ENCODE measurements at places on chromosomes 12 and 14.
A peak's percentile ranks its signal among the peaks of the same experiment; 100 is the strongest.

- no peak for DNase-seq
These were observed 125.9 kb downstream of the CALM1 start for GRCh38 chr14:90522571-90523191.

GRCh38 chr12:17503742-17504141, 586.3 kb downstream of the RERGL start:
- DNase-seq = no peak

DNA sequence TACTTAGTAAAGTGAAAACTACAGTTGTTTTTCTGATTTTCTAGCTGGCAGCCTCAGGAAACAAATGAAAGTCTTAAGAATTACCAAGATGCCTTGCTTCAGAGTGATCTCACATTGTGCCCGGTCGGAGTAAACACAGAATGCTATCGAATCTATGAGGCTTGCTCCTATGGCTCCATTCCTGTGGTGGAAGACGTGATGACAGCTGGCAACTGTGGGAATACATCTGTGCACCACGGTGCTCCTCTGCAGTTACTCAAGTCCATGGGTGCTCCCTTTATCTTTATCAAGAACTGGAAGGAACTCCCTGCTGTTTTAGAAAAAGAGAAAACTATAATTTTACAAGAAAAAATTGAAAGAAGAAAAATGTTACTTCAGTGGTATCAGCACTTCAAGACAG, 28.9 kb downstream of the RXYLT1 start:
- DNase-seq = no peak

- DNase-seq = no peak
These were observed 124.6 kb upstream of the FRMD6 start for GRCh38 chr14:51527073-51527472.

- DNase-seq = no peak
These were observed 57.8 kb upstream of the FUT8 start for GRCh38 chr14:65354715-65355114.

- DNase-seq = peak; percentile 25
These were observed 95.0 kb downstream of the CRADD start for GRCh38 chr12:93772003-93772700.

GRCh38 chr12:58916921-58917511, 3.3 kb downstream of the LRIG3 start:
- no peak for DNase-seq

DNA sequence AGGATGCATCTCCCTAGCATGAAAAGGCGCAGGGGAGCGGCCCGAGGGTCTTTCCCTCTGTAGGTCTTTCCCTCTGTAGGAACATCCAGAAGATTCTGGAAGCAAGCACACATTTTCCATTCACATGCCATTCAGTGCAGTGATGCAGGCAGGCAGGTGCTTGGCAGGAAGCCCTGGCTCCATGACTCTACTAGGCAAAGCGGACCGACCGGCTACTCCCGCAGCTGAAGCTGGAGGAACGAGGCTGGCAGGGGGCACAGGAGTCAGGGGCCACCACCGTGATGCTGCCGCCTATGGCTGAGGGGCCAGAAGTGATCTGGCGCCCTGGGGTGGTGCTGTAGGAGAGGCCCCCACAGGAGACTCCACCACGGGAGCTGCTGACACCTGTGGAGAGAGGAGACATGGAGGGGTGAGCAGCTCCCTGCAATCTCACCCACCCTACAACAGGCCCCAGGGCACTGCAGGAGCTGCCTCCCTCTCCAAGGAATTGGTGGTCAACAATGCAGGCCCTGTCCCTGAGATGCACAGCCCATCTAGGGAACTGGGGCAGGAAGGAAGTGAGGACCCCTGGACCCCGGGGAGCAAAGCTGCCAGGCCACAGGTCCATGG, 6.5 kb downstream of the KRT85 start:
- DNase-seq = no peak

- no peak for DNase-seq
These were observed 15.0 kb downstream of the TMBIM4 start for GRCh38 chr12:66154776-66155175.

DNA sequence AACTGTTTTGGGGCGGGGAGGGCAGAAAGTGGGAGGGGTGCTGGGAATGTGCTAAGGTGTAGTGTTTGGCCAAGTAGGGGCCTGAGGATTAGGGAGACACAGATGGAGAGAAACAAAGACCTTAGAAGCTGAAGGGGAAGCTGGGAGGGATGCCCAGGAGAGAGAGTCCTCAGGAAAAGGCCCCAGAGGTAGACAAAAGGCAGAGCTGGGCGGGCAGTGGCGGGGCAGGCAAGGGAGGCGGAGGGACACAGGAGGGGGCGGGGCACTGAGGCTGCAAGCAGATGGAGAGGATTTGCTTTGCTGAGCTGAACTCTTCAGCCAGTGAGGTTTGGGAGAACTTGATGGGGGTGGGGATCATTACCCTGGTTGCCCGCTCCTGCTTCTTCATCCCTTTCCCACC, 2.8 kb downstream of the PTMS start:
- no peak for DNase-seq

GRCh38 chr12:48789858-48790326, 1.0 kb upstream of the ADCY6 start:
- no peak for DNase-seq

- DNase-seq = no peak
These were observed 14.9 kb upstream of the TTC7B start for GRCh38 chr14:90830931-90831701.

- DNase-seq = peak; percentile 64
These were observed 105.0 kb upstream of the PRB2 start for GRCh38 chr12:11500188-11500860.

DNA sequence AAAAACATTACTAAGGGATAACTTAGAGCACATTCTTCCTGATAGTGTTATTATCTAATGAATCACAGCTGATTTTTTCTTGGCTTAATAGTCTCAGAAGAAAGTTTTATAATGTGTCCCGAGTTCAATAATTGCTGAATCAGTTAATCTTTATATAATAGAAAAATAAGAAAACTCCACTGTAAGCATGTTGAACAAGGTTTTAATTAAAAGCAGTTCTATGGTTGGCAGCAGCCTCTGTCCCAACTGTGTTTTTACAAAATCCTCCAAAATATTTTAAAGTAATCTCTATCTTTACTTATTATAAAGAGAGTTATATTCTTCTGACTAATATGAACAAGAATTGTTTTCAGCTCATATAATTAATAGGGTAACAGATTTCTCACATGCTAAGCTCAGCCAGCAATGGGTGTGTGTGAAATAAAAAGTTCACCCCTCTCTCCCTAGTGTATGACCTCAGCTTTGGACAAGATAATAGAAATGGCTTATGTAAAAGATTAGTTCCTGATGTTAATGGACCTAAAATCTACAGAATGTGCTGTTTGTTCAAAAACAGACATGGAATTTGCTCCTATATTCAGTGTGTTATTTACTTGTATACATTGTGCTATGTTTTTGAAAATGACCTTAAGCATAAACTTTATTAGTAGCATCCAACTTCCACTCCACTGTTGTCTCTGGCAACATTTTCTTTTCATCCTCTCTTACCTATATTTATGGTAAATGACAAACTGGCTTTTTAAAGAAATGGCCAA, 67.1 kb upstream of the DCN start:
- DNase-seq = no peak
